GM06990 (cell line): ENCODE measurements at places on chromosomes 2 and 18.

DNA sequence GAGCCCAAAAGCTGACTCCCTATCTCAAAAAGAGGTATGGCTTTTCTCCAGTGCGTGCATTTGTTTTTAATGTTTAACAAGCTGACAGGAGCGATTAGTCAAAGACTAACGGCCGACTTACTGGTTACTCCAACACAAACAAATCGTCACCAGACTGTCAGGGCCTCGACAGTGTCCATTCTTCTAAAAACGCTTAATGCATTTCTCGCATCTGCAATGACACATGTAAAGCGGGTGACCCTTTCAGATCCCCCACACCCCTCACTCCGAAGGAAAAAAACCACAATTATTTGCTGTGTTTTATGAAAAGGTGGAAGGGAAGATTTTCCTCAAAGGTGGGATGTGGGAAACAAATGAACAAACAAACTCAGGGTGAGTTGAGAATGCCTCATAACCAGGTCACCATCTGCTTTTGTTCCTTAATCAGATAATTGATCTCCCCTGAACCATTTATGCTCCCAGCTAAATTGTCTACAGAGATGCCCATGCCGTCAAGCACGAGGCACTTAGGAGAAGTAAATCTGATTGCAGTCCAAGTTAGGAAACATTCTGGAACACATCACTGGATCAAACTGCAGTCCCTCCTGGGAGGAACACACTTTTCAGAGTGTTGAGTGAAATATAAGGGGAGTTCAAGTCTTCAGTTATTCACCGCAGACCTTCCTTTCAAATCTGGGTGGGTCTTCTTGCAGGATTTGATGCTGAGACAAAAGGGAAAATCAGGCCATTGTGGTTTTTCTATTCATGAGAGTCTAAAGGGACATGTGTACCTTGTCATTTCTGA is 340.8 kb downstream of the CMPK2 start:
- DNase-seq: no peak

DNA sequence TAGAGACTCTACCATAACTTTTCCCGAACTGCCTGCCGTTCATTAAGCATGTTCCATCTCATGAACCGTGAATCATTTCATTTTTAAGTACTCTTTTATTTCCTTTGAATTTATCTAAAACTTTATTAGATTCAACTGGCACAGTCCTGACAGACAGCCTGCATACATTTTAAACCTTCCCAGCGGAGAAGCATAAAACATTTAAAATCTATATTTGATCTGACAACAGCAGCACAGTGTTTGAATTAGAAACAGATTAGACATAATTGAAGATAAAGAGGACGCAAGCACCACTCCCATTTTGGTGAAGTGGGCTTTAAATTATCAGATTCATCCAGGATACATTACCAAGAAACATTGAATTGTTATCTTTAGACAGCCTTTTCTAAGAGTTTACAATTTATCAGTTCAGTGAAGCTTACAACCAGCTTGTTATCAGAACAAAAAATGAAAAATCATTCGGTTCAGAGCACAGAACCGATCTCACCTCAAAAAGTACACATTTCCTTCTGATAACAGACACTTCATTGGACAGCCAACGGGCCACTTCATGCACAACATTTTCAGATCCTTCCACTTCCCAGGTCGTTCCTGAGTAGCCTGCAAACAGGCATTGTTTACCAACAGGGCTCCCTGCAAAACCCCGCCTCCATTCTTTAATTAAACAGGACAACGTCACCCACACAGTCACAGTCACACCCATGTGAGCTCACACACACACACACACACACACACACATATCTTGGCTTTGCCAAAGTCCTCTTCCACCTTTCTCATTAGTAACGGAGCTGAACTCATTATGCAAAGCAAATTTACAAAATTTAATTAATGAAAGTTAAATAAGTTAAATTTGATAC is 171.2 kb downstream of the SP3 start:
- no peak for DNase-seq

DNA sequence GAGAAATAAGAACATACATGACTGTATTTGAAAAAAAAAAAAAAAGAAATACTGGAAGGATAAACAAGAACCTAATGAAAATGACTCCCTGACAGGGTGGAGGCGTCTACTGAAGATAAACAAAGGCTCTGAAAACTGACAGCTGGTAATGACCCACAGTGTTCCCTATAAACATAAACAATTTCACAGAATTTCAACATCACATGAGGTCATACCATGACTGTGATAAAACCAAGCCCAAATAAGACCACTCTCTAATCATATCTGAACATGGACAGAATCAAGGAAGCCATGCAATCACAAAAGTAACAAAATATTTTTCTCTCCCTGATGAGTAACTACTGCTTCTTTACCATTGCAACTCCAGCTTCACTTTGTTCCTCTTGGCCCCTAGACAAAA is 159.3 kb downstream of the FAM124B start:
- no peak for DNase-seq

DNA sequence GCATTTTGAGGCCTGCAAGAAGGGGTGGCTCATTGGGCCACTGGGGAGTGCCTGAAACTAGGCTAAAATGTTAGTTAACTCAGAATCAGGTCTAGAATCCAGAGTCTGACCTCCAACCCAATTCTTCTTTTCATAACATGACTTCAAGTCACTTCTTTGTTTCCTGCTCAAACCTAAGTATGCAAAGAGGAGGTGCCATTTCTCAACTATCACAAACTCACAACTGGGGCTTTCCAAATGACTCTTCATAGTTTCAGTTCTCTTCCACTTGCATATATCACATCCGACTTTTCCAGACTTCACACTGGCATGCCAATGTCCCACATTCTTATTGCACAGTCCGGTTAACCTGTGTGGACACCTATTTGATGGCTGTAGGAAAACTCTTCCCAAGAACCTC is 211.6 kb downstream of the TCF4 start:
- peak; percentile 65 for DNase-seq

GRCh38 chr2:73931531-73932500 is 5.1 kb downstream of the DGUOK start:
- no peak for DNase-seq

DNA sequence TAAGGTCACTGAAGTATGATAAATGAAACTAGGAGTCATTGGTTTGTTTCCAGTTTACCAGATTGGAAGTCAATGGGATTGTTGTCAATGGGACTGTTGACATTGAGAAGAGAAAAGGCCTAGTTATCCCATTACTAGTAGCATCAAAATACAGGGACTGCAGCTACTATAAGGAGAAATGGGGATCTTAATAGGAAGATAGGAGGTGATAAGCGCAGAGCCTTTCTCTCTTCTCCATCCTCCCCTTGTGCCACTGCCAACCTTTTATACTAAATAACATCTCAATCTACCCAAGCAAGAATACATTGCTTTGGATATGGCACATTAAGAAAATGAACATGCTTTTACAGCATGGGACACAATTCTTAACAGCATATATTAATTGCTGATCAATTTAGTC is 10.5 kb upstream of the BBS5 start:
- no peak for DNase-seq

- no peak for DNase-seq
These were observed 1200.9 kb downstream of the DSC3 start for GRCh38 chr18:29841631-29842030.

DNA sequence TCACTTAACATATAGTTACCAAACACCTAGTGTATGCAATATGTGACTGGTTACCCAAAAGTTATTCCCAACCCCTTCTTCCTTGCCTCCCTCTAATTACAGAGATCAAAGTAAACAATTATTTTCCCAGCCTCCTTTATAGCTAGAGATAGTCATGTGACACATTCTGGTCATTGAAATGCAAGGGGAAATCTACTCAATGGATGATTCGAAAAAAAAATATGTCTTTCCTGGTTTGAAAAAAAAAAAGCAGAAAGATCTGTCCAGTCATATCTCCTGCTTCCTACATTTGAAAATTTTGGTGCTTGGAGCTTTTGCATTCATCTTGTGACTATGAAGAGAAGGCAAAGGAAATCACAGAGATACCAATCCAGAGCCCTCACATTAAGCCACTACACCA is 27.6 kb upstream of the UGP2 start:
- DNase-seq: no peak

DNA sequence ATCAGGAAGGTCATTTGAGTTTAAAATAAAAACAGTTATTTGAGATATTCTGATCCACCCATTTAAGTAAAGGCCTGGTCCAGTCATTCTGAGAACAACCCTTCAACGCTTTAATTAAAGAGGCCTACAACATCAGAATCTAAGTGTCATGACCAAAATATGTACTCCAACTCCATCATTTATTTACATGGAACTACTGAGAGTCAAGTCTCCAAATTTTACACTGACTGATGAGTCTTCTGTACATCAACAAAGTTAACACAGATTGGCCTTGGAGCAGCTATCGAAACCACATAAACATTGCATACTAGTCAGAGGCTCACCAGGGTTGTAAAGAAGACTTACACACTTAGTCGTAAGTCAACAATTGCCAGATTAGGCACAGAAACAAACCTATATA is 37.1 kb downstream of the PIEZO2 start:
- DNase-seq: no peak

- peak; percentile 81 for DNase-seq
These were observed 51.3 kb downstream of the ACSL3 start for GRCh38 chr2:222912117-222912516.

DNA sequence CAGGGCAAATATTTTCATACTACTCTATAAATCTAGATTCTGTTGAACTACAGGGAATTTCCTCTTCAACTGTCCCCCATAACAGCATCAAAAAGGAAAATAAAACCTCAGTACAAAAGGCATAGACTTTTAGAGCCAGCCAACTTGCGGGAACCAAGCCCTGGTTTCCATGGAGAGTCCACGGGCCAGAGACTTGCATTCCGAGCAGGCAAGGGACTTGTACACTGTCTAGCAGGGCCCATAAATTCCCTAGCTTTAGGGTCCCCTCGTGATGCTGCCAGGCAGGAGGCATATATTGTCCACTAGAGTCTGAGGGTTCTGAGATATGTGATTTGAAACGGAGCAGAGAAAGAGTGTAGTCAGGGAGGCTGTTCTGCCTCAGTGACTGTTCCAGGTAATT is 153.1 kb upstream of the SLC14A2 start:
- no peak for DNase-seq

DNA sequence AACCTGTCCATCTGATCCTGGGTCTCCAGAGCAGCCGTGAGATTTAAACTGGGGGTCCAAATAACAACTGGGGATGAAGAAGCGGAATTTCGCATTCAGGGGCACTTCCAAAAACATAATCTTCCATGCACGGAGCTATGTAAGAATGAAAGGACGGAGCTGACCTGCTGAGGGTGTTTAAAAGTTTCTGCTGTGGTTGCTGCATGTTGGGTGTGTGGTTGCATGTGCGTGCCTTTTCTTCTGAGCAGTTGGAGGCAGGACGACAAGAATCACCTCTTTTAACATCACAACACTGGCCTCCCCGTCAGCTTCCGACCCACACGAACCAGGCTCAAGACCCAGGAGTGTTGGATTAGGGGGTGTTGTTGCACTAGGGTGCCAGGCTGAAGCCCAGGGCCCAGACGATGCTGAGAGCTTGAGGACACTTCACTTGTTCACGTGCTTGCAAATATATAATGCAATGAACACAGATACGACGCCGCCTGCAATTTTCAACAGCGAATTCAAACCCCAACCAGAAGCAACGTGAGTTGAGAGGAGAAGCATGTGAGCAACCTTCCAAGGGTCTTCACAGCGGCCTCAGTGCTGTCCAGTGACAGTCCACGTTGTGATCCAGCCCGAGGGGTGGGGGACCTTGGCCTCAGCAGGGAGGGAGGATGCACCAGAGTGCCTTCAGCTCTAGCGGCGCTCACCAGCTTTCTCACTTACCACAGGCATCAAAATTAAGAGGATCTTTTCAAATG is 76.0 kb upstream of the SALL3 start:
- DNase-seq: no peak

GRCh38 chr2:30480703-30481322 is 33.8 kb downstream of the LCLAT1 start:
- no peak for DNase-seq

- no peak for DNase-seq
These were observed 656.9 kb downstream of the TSN start for GRCh38 chr2:122412360-122412759.

GRCh38 chr2:147607379-147607778 is 237.4 kb upstream of the ACVR2A start:
- DNase-seq: no peak

DNA sequence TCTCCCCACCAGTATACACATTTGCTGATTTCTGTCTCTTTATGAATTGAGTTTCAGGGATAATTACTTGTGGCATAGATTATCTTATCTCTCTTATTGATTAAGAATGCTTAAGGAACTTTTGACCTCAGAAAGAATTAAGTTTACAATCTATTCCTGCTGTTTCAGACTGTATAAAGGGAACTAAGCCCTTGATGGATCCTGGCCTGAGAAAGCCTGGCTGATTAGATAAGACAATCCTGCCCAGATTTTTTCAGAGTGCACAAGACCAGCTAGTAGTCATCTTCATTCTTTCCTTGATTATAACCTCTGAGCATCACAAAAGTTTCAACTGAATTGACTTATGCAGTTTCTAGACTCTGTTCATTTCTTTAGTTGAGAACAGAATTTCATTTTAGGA is 22.7 kb upstream of the TFPI start:
- no peak for DNase-seq

DNA sequence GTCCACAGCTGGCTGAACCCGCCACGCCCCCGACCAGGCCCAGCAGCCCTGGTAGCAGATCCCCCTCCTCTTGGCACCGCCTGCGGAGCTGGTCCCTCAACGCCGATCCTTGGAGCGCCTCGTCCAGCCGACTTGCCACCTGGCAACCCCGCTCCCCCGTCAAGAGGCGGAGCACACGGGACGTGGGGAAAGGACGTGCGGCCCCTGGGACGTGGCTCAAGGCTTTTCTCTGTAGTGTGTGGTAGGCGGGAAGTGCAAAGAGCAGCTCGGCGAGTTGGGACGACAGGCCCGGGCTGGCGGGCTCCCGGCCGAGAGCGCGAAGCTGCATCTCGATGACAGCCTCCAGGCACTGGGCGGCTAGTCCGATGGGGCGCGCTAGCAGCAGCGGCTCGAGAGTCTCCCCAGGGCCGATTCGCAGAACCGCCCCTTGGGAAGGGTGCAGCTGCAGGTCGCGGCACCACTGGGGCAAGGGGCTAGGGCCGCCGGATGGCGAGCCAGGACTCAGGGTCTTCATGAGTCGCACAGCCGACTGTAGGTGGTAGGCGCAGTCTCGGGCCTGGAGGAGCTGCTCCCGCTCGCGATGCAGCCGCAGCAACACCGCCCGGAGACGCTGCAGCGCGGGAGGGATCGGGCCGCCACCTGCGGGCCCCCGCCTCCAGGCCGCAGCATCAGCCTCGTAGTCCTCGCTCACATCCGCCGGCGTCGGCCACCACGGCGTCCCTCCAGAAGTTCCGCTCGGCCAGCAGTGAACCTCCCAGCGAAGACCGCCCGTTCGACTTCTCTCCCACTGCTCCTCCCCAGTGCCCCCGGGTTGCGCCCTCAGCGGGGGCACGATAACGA is 617 bp downstream of the CCDC142 start:
- DNase-seq: peak; percentile 85

DNA sequence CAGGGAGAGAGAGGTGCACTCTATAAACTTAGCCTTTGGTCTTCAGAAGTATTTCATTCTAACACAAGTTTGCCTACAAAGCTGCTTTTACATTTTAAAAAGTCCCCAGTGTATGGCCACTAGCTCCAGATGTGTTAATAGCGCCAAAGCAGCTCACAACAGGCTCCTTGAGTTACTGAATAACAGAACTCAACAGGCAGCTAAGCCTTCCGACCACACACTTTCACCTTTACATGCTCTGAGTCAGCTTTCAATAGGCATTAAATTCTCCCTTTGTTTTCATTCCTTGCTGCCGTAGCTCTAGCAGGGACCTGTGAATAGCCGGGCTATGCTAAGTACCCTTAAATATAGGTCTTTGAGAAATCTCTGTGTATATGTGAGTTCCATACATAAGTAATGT is 262.8 kb upstream of the PARD3B start:
- no peak for DNase-seq
